ENCODE measurements at places on chromosomes 1 and 21. TPM values are rescaled to one million over a fixed set of nuclear protein-coding genes. Genes with fewer than 3 reads are reported as not detected.

The ELF3 gene
- 0.12 TPM for total RNA-seq

DNA sequence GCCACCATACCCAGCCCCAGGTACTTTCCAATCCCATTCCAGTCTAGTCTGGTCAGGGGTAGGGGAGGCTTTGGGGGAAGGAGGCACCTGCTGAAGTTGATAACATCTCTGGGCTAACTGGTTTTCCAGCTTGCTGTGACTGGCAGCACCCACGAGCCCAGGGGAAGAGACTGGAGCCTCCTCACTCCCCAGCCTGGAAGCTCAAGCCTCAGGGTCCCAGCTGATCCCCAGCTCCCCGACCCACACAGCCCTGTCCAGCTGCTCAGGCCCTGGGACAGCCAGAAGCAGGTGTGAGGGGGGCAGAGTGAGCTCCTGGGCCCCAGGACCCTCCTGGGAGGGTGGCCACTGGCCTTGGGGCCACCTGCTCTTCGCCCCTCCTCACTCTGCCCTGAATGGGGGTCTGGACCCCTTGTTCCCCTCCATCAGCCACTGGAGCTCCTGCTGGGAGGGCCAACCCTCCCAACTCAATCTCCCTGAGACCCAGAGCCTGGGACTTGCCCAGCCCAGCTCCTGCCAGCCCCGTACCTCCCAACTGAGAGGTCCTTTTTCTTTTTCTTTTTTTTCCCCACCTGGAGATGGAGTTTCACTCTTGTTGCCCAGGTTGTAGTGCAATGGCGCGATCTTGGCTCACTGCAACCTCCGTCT lies 23.5 kb upstream of the RNU1-4 start:
- DNase-seq: no peak

The RHBG gene
- total RNA-seq: not detected

DNA sequence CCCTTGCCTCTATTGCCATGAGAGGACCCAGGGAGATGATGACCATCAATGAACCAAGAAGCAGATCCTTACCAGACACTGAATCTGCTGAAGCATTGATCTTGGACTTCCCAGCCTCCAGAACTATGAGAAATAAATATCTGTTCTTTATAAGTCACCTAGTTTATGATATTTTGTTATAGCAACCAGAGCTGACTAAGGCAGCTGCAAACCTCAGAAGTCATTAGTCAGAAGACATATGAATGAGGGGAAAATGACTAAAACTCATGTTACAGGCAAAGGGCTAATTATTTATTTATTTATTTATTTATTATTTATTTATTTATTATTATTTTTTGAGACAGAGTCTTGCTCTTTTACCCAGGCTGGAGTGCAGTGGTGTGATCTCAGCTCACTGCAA lies 321.1 kb downstream of the TGFB2 start:
- DNase-seq: no peak

DNA sequence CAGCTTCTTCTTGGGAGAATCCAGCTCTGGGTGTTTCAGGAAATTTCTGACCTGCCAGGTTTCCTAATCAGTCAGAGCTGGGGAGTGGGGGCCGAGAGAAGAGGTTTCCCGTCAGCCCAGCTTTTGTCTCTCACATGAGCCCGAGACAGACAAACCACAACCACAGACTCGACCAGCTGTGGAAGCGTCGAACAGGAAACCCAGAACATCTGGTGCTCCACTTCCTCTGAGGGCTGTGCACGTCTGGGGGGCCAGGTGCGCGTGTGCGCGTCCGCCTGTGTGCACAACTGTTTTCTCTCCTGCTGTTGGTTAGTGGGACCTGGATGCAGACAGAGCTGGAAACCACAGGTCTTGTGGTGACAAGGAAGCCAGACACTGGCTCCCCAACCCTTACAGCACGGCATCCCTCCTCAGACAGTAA lies 113.0 kb upstream of the SLC25A33 start:
- DNase-seq: no peak

GRCh38 chr21:46618738-46619379 lies 14.0 kb upstream of the S100B start:
- no peak for DNase-seq

DNA sequence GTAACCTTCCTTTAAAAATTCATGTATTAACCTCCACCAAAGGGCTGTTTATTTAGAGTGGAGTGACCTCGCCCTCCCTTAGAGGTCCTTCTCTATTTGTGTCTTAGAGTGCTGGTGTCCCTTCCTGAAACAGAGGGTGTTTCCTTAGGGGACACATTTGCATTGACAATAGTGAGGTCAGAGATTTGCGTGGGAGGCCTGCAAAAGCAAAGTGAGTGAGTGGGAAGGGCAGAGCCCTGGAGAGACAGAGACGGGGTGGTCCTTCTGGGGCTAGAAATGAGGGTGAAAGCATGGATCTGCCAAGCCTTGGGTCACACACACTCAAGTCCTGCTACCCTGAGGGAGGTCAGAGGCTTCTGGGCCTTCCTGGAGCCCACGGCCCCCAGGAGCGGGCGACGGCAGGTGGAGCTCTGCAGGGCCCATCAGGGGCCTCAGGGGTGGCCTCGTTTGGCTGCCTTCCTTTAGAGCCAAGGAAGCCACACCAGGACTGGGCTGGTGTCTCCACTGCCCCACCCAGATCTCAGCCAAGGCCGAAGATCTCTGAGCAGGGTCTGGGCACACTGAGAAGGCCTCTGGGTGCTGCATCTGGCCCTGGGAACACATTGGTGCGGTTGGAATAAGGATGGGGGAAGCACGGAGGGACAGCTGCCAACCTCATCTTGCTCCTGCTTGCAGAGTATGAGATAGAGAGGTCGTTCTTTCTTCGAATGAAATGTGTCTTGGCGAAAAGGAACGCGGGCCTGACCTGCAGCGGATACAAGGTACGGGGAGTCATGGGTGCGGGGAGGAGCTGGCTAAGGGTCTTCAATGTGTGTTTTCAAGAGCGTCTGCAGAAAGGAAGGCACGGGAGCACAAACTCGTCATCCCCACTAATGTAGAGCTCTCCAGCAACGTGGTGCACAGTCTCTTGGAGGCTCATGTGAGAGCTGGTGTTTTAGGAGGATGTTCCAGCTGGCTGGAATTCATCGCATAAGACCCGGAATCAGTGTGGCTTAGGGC lies 23.8 kb downstream of the SIM2 start:
- DNase-seq: no peak

The PLCH2 gene
- total RNA-seq: 0.12 TPM

DNA sequence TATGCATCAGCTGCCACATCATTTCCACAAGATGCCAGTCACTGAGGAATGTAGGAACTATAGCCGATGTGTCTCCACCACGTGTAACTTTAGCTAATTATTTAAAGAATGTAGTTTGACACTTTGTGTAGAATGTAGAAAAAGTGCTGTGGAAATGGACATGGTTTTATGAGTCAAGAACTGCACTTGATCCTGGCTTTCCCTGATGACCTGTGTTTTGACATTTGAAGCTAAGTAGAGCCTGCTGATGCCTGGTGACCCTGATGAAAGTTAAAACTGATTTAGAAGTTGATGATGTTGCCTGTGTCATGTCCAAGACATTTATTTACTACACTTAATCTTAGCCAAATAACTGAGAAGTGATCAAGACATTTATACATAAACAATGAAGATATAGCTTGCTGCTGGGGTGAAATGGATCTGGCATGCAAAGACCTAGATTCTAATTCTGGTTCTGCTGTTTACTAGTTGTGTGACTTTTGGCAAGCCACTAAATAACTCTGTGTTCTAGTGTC lies 4.4 kb upstream of the OSBPL9 start:
- DNase-seq: no peak

DNA sequence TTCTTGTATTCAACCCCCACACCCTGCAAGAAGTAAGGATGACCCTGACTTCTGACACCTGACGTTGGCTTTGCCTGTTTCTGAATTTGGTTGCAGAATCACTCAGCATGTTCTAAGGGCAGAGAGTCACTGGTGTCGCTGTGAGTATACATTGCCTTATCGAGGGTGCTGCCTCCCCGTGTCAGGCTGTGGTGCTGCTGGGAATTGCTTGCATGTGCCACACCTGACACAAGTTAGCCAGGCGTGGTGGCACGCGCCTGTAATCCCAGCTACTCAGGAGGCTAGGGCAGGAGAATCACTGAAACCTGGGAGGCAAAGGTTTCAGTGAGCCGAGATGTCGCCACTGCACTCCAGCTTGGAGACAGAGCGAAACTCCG lies 45.9 kb downstream of the WDR4 start:
- no peak for DNase-seq

DNA sequence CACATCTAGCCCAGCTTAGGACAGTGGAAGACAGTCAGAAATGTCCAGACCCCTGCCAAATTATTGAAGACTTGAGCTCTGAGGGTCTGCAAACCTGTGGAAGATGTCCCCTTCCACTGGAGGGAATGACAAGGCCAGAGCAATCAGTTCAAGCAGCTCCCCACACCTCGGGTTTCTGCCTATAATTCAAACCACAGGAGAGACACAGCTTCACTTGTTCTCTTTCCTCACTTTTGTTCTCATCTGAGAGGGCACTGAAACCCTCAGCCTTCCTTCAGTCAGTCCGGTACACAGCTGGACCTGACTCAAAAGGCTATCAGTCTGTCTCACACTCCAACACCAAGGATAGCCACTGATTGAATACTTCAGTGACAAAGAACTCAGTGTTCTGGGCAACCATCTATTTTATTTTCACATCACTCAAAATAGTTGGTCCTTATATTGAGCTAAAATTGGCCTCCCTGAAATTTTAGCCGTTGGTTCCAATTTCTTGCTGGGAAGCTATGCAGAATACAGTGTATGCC lies 70.1 kb downstream of the TENT5C start:
- DNase-seq: no peak

The PSMB2 gene
- total RNA-seq: 43.9 TPM

- no peak for DNase-seq
These were observed 116.2 kb downstream of the RIPK4 start for GRCh38 chr21:41650526-41651145.

Data from heart right ventricle (tissue), 16 donors.